Stimulated activated CD8-positive, alpha-beta memory T cell treated with anti-CD3 and anti-CD28 coated beads, Interleukin-12 subunit alpha, Interleukin-12 subunit beta, amount 100 ng/mL, for 1 hour (primary cell): ENCODE measurements at places on chromosomes 1 and 21.

DNA sequence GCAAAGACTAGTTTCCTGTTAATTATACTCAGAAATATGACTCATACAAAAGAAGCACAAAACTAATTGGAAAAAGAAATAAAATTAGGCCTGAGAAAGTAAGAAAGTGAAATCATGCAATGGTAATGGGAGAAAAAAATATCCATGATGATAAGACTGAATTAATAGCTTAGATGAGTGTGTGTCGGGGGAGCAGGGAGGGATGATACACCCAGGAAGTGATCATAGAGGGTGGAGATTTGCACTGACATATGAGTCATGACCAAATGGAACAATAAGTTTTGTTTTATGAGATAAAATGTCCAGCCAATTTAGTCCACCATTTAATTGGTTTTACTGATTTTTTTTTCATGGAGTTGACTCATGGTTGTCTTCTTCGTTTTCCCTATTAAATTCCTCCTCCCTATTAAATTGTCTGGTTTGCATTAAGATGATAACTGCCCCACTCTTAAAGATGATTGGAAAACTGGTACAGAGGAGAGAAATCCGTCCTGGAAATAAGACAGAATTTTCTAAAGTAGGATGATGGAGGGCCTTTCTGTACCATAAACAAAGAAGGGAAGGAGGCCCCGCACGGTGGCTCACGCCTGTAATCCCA lies 111.7 kb upstream of the KCNJ6 start:
- no peak for DNase-seq

GRCh38 chr1:56301791-56302190 lies 277.6 kb downstream of the PLPP3 start:
- DNase-seq, result no peak

DNA sequence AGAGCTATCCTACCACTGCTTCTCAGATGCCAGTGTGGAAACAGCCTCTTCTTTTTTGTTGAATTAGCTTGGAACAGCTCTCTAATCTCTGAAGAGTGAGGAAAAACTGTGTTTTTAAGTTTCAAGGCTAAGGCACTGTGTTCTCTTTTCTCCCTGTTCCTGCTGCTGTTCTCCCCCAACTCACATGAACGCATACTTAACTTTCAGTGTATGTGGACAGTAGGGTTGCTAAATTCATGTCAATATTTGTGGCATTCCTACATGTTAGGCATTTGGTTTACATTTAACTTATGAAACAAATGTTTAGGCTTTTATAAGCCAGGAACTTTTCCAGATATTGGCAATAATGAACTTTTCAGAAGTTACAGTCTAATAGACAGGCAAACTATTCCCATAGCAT lies 6.8 kb downstream of the BACH1 start:
- DNase-seq, result no peak

- no peak for DNase-seq
Observed at GRCh38 chr1:81509594-81509993, 291.1 kb upstream of the ADGRL2 start.

DNA sequence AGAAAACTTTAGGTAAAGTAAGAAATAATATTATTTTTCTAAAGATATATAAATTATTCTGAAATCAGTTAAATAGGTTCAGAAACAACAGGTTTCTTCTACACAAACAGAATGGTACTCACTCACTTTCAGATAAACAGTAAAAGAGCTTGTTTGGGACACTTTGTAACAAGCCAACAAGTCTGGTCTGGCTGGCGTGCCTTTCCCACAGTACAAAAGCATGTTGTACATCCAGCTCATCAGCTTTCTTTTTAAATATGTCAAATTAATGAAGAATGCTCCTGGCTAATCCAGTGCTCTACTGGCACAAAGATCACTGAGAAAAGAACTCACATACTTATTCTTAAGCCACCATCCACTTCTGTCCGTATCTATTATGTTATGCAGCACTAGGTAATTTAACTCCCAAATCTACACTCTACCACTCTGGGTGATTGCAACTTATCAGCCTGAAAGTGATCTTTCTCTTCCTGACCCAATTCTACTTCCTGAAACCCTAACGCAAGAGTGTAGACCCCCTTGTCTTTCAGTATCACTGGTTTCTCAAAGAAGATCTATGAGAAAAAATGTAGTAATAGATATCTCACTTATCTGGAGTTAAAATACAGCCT lies 32.6 kb downstream of the TRIT1 start:
- no peak for DNase-seq
